ENCODE measurements at places on chromosomes 1 and 21.
A peak's percentile ranks its signal among the peaks of the same experiment; 100 is the strongest.

DNA sequence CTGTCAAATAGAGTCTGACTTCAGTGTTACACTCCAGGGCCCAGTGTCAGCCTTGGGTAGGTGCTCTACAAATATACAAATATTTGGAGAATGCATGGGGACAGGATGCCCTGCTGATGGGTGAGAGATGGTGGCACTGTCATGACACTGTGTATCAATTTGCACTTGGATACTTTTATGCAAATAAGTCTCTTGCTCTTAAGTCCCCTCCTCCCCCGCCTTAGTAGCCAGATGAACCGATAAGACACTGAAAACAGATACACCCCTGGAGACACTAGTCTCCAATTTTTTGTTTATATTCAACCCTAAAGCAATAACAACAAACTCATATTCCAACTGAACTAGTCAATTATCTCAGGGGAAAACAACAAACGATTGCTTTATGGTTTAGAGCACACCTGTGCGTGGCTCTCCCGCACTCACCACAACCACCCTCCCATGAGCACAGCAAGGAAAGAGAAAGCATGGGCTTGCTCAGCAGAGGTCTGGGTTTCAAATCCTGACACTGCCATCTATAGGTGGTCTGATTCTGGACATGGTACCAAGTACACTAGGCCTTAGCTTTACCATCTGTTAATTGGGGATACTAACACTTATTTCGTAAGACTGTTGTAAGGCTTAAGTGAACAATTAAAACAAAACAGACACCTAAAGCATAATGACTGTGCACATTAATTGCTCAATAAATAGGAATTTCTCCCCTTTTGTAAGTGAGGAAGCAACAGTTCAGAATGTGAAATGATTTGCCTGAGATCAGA, 50.3 kb downstream of the HIVEP3 start:
- DNase-seq = no peak

DNA sequence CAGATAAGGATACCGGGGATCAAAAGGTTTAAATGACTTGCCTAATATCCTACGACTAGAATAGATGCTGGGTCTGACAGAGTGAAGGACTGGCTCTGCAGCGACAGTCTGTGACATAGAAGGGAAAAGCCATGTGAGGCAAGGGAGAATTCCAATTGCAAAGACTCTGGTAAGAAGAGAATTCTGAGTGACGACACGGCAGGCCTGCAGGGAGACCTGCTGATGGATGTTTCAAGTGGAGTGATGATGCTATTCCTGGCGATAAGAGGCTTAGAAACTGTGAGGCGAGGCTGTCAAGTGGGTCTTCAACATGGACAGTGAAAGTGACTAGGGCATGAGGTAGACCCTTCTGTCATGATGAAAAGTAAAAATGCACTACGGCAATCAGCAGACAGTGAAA, 176.6 kb upstream of the PBX1 start:
- no peak for DNase-seq

DNA sequence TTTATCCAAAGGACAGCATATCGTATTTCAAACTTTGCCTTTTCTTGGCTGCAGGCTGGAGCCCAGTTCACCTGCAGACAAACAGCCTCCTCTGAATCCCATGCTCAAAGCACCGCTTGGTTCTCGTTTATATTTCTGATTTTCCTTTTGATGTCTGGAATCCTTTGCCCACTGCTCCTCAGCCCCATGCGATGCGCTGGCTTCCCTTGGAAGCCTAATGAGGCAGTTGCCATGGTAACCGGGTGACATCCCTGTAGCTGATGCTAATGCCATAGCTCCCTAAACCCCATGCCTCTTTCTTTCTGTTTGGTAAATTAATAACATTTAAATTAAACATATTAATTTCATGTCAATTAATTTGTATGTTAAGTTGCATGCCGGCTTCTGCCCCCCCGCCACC, 327.1 kb downstream of the PRDM2 start:
- no peak for DNase-seq

- peak; percentile 96 for DNase-seq
Measured at GRCh38 chr1:221097479-221098281, 218.4 kb downstream of the HLX start.

DNA sequence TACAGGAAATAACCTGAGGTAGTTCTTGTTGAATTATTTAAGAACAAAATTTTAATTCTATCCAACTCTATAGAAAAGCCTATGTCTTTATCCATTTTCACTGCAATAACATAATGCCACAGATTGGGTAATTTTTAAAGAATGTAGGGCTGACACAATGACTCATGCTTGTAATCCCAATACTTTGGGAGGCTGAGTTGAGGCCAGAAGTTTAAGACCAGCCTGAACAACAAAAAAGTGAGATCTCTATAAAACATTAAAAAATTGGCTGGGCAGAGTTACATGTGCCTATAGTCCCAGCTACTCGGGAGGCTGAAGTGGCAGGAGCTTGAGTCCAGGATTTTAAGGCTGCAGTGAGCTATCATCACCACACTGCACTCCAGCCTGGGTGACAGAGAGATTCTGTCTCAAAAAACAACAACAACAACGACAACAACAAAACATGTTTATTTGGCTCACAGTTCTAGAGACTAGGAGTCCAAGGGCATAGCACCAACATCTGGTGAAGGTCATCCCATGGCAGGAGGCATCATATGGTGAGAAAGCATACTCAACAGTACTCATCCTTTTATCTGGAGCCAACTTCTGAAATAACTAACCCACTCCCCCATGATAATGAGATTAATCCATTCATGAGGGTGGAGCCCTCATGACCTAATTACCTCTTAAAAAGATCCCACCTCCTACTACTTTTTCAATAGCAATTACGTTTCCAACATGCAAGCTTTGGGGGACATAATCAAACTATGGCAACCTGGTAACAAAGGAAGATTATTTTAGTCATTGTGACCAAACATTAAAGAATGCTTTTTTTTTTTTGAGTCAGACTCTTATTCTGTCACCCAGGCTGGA, 59.6 kb downstream of the ABL2 start:
- no peak for DNase-seq

- peak; percentile 92 for DNase-seq
Measured at GRCh38 chr1:58412071-58412580, 134.4 kb downstream of the OMA1 start.

DNA sequence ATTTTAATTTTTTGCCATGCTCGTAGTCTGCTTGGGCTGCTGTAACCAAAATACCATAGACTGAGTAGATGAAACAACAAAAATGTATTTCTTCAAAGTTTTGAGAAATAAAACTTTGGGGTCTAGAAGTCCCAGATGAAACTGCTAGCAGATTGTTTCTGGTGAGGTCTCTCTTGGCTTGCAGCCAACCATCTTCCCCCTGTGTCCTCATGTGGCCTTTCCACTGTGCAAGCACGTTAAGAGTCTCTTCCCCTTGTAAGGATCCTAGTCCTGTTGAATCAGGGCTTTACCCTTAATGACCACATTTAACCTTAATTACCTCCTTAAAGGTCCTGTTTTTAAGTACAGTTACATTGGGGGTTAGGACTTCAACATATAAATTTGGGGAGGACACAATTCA, 86.6 kb downstream of the PTBP2 start:
- DNase-seq = no peak

GRCh38 chr1:116127123-116127847, 16.1 kb downstream of the MAB21L3 start:
- DNase-seq = no peak

GRCh38 chr1:51214615-51215131, 21.4 kb upstream of the RNF11 start:
- DNase-seq = no peak

DNA sequence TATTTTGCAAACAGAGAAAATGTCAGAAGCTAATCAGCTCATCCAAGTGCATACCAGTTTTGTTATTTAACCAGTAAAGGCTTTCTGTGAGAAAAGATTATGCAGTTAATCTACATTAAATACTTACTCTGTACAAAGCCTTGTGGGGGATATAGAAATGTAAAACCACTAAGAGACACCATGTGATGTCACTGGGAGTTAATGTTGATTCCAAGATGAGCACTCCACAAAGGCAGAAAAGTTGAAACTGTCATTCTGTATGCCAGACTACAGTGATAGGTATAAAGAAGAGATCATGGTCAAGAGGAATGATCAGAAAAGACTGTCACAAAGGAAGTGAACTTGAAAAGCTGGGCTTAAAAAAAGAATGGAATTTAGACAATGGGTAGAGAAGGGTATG, 100.3 kb upstream of the SGIP1 start:
- no peak for DNase-seq

- DNase-seq = no peak
Measured at GRCh38 chr1:31228986-31229385, 10.7 kb downstream of the NKAIN1 start.

DNA sequence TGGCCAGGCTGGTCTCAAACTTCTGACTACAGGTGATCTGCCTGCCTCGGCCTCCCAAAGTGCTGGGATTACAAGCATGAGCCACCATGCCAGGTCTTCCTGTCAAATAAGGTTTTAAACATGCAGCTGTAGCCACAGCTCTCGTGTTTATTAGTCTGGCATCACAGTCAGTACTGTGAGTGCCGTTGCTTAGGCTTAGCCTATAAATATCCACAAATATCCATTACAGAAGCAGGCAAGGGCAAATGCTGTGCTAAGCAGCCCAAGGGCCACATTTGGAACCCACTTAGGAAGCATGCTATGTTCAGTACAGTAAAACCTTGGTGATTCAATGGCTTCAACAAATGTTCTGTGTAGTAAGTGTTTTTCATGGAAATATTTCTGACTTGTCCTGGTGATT, 75.9 kb downstream of the KIF1B start:
- no peak for DNase-seq

- no peak for DNase-seq
Measured at GRCh38 chr1:118636004-118636403, 352.1 kb downstream of the TBX15 start.

GRCh38 chr1:173191011-173191705, 16.0 kb downstream of the TNFSF4 start:
- peak; percentile 35 for DNase-seq

DNA sequence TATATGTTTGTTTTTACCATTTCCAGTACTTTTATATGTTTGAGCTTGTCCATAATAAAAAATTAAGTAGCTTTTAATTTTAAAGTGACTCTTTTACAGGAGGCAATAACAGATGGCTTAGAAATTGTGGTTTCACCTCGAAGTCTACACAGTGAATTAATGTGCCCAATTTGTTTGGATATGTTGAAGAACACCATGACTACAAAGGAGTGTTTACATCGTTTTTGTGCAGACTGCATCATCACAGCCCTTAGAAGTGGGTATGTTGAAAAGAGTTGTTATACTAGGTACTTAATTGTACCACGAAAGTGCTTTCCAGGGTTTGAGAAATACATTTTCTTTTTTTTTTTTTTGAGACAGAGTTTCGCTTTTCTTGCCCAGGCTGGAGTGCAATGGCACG, 46.1 kb downstream of the RNF2 start:
- no peak for DNase-seq

- DNase-seq = no peak
Measured at GRCh38 chr1:222897527-222898190, 82.8 kb downstream of the DISP1 start.

DNA sequence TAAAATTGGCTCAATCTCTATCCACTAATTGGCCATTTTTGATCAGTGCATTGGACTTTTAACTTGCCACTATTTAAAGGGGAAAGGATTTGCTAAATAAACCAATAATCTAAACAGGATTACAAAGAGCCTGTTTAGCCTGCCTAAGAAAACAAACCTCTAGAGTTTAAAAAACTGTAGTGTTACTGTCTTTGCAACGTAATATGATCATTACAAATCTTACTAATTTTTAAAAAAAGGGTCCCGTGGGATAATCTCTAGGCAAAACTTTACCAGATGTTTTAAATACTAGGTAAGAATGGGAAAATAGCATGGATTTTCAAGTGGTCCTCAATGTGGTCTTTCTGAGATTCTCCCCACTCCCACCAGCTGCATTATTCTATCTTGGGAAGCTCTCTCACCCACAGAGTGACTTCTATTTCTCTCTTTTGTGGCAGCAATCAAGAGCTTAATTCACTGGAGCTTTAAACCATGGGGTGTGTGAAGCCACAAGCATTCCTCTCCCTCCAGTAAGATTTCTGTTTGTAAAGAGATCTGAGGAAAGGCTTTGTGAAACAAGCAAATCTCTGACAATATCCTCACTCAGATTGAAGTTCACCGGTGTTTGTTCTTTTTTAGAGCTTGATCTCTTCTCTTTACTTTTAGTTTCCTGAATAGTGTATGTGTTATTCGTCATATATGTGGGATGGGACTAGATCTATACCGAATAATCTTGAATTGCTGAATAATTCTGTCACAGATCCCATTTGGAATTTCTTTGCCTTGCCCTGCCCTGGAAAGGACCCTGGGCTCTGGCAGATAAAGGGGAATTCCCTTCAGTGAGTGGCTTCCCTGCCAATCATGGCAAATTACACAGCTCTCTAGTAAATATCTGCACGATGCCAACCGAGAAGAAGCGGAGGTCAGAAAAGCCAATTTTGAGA, 132.2 kb downstream of the TLR5 start:
- no peak for DNase-seq

- DNase-seq = no peak
Measured at GRCh38 chr1:213987422-213987926, 299 bp upstream of the PROX1 start.

Data from RCC 7860 (cell line).